ENCODE measurements at places on chromosomes 16 and 17.

- no peak for DNase-seq
Observed at GRCh38 chr16:68782198-68783174, 45.4 kb downstream of the CDH1 start.

DNA sequence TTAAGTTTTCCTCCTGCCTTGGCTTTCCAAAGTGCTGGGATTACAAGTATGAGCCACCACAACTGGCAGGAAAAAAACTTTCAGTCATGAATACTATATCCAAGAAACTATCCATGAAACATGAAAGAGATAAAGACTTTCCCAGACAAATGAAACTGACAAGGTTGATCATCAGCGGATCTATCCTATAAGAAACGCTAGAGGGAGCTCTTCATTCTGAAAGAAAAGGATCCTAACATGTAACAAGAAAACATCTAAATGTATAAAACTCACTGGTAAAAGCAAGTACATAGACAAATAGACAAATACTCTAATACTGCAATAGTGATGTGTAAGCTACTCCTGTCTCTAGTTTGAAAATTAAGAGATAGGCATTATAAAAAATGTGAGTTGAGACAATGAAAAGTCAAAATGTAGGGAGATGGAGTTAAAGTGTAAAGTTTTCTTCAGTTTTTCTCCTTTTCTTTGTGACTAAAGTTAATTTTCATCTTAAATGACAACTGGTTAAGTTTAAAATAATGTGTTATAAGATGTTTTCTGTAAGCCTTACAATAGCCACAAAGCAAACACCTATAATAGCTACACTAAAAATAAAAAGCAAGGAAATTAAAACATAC is 79.6 kb upstream of the TEKT1 start:
- no peak for DNase-seq

DNA sequence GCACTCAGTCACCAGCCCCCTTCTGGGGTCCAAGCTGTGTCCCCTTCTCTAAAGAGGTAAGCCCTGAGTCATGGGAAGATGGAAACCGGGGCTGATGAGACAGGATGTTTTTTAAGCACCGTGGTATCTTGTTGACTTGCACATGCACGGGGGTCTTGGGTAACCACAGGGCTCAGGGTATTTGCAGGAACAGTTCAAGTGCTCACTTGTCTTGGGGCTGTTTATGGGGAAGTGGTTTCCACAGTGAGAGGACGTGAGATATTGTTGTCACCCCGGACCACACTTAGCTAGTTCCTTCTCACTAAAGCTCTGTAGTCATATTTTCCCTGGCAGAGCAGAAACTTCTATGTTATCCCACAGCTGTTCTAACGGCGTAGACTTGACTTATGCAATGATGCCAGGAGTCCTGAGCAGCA is 7.7 kb downstream of the CCL3L1 start:
- DNase-seq = no peak

- DNase-seq = no peak
Observed at GRCh38 chr17:30256756-30257506, 21.4 kb upstream of the SLC6A4 start.

DNA sequence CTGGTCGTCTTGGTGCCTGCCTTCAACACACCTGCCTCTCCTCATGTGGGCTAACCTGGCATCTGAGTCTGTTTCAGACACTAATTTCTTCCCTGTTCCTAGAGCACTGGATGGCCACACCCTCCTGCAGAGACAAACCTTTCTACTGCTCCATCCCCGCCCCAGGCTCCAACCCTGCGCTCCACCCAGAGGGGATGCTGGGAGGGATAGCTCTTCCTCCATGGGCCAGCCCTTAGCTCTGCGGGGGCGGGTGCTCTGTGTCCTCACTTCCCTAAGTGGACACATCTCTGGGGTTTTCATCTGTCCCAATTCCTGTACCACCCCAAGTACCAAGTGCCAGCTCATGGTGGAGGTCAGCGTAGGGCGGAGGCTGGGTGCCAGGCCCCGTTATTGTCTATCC is 11.0 kb upstream of the CRISPLD2 start:
- no peak for DNase-seq

GRCh38 chr17:51079049-51079448 is 41.6 kb downstream of the SPAG9 start:
- no peak for DNase-seq

GRCh38 chr17:52673791-52674190 is 515.3 kb upstream of the CA10 start:
- DNase-seq = no peak

GRCh38 chr17:50268026-50268425 is 6.2 kb upstream of the TMEM92 start:
- no peak for DNase-seq

GRCh38 chr17:10729334-10730193 is at the start of gene TMEM220:
Gene TMEM220 (minus strand): TSS chr17:10730023. CDS start chr17:10729851, 172 bp downstream.
- DNase-seq = no peak

- no peak for DNase-seq
Observed at GRCh38 chr16:27378871-27379481, 23.0 kb upstream of the IL21R start.

DNA sequence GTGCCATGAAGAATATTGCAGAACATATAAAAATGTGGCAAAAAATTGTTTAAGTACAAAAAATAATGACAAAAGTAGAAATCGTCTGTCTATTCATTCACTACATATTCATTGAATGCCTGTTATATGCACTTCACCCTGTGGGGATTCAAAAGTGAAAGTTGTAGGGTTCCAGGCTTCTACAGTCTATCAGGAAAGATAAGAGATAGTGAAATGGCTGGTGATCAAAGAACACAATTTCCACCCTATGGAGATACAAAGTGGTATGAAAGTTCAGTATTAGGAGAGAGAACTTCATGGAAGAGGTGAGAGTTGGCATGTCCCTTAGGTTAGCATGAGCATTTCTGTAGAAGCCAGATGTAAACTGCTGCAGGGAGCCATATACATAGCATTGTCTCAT is 127.0 kb upstream of the PMFBP1 start:
- no peak for DNase-seq

DNA sequence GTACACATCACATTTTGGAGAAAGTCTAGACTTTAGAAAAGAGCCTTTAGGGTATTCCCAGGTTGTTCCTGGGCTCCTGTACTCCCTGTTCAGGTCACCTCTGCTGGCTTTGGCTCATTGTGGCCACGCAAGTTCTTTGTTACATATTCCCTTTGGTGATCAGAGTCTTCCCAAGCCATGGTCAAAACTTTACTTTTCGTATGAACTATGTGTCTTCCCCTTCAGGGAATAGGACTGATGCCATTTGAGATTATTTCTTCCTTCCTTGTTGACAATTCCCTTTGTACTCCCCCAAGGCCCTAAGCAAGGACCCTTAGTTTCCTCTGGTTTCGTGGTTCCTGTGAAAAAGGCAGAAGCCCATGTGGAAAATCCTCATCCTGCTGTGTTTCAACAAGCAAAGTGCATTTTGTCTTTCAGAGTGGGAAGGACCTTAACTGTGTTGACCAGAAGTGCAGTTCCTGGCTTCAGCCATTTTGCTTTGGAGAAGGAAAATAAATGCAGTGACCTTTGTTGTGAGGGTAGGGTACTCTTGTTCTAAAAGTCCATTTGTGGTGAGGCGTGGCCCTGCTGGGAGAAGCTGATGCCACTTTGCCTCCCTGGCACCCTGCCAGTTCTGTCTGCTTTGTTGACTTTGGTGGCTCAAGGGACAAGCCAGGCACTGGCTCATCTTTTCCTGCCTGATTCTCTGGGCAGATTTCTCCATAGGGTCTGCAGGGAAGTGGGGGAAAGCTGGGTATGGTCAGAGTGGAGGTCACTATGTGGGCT is 55.1 kb downstream of the ZNRF1 start:
- no peak for DNase-seq

GRCh38 chr17:80029258-80029974 is 6.3 kb downstream of the TBC1D16 start:
- DNase-seq = no peak

DNA sequence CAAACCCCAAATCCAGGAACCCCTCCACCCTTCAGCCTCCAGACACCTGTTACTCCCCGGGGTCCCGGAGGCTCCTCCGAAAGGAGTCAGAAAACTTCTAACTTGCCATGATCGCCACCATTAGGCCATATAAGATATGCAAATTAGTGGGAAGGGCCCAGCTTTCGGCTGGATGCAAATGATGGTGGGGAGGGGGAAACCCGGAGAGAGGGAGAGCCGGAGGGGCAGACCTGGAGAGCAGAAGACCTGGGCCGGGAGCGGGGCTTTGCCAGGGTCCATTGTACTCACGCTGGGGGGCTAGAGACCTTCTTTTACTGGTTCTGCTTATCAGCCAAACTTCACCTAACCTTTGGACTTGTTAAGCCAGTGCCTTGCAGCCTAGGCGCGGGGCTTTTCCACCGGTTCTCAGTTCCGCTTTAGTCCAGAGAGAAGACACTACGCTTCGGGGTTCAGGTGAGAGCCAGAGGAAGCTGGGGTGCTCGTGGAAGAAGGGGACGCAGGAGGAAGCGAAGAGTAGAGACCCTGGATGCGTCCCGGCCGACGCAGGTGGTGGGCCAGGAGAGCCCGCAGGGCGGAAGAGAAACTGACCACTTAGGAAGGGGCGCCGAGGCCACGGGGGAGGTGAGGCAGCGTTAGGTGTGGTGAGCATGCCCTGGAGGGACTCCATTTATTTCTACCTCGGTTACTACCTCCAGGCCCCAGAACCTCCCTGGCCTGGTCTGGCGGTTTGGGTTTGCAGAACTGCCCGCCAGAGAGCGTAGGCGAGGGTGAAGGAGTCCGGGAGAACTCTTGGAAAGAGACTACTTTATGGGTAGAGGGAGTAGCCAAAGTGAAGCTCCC is at the start of gene HNF1B:
Gene HNF1B, minus strand, starts transcription at position 99 of the 840 bp plus-strand sequence. CDS start 175 bp downstream, outside the sequence.
- no peak for DNase-seq

All from NCI-H2081 treated with DMSO at 0.1 percent for 48 hours (cell line).